ENCODE measurements at places on chromosomes 2 and 18. TPM values are rescaled to one million over a fixed set of nuclear protein-coding genes. Genes with fewer than 3 reads are reported as not detected.

DNA sequence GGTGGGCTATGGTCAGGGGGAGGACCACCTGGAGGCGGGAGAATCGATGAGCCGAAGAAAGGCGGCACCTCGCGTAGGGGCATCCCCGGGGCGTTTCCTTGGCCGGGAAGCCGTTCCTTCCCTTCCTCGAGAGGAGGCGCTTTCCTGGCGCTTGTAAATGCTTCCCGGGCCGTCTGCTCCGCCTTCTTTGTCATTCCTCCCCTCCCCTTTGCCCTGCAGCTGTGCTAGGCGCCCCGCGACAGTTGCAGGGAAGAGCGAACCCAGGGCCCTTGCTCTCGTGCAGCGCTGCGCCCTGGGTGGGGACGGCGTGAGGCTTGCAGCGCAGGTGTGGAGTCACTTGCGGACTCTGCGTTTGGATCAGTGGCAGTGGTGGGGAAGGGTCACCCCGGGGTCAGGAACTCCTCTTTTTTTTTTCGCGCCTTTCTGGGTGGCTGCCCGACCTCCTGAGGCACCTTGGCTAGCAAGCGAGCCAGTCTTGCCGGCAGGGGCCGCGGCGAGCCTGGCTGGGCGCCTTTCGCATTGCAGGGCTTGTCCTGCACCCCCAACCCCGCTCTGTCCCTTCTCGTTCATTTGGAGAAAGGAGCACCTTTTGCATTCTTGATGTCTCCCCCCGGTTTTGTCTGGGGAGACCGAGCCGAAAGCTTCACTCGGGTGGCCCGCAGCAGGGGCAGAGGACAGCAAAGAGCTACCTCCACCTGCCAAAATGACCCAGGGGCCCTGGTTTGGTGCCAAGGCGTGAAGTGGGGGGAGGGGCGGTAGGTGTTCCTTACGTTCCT lies 858 bp downstream of the KCNS3 start:
- DNase-seq = peak; percentile 89

DNA sequence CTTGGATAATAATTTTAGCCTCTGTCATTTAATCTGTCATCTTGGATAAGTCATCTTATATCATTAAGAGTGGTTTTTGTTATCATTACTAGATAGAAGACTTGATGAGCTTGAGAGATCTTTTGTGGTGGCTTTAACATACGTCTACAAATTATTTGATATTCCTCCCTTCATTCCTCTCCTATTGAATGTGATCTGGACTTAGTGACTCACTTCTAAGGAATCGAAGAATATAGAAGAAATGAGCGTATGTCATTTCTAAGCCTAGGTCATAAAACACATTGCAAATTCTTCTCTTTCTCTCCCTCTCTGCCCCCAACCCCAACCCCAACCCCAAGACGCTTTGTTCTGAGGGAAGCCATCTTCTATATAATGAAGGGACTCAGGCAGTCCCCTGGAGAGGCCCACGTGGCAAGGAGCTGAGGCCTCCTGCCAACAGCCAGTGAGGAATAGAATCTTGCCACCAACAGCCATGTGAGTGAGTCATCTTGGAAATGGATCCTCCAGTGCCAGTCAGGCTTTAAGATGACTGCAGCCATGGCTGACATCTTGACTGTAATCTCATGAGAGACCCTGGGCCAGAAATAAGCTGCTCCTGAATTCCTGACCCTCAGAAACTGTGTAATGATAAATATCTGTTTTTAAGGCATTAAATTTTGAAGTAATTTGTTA lies 221.6 kb upstream of the SP5 start:
- peak; percentile 64 for DNase-seq

GRCh38 chr18:76351961-76352581 lies 143.0 kb downstream of the ZNF516 start:
- DNase-seq = peak; percentile 6

- DNase-seq = no peak
Observed at GRCh38 chr2:204205082-204205481, 268.5 kb downstream of the ICOS start.

WIPF1 gene
- total RNA-seq = 10.6 TPM

- no peak for DNase-seq
Observed at GRCh38 chr2:168089200-168089599, 158.2 kb downstream of the STK39 start.

DTNB gene
- 12.2 TPM for total RNA-seq

GALM gene
- total RNA-seq = 3.7 TPM

- no peak for DNase-seq
Observed at GRCh38 chr18:76886112-76886511, 63.8 kb downstream of the ZNF236 start.

SLC4A3 gene
- 2.6 TPM for total RNA-seq

Measured in M059J (cell line).